ENCODE measurements at places on chromosomes 5 and 9.

GRCh38 chr5:55160493-55161209, 680 bp downstream of the GPX8 start:
- peak; percentile 47 for DNase-seq

GRCh38 chr9:109990541-109990940, 210.5 kb downstream of the PALM2AKAP2 start:
- DNase-seq = no peak

DNA sequence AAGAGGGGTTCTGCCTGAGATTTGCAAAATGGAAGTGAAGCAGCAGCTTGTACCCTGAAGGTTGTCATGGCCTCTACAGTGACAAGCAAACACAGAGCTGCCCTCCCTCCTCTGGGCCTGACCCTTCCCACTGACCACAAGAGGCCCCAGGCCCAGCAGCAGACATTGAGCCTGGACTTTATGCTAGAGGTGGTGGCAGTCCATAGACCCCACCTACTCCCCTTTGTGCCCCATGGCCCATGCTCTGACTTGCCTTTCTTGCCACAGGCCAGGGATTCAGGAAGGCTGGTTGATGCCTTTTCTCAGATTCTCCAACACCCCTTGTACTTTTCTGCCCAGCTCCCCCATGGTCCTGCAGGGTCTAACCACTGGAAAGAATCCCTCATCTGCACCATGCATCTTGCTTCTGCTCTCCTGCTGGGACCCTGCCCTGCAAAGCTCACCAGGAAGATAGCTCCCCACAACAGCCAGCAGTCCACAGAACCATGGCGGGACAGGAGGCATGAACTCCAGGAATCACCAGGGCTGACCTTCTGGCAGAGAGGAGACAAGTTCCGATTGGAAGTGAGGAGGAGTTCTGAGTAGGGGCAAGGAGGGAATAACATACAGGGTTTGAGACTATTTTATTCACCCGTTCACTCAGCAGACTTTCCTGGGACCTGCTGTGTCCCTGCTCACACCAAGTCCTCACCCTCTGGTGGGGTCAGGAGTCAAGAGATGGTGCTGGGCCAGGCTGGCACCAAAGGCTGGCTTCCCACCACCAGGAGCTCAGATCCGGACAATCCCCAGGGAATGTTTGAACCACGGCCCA, 263.8 kb downstream of the SYK start:
- DNase-seq = no peak

- no peak for DNase-seq
Observed at GRCh38 chr5:151476016-151476415, 28.6 kb downstream of the SLC36A1 start.

DNA sequence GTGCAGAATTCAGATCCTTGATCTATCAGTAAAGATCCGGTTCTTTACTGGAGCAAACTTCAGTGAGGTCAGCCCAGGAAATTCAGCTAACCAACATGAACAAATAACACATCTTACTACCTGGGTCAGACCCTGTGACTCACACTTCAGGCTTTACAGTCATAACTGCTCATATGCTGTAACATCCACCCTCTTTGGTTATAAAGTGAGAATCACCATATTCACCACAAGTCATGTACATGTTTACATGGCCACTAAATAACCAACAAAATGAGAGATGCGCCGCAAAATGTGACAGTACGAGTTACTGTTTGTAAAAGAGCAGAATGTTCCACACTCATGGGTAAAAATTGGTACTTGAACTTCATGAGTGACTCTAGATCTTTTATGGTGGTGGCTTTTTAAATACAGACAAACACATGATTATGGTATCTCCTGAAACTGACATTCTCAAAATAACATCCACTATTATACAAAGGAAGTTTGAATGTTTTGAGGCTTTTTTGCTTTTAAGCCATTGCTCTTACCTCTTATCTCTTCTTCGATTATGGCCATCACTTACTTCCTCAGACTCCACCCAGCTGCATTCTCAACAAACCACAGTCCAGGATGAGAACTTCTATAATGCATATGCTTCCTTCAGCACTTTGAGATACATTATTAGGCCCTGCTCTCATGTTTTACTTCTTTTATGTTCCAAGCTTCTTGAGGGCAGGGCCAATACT, 516.6 kb downstream of the RAB3C start:
- DNase-seq = no peak

- no peak for DNase-seq
Observed at GRCh38 chr5:169343766-169344165, 42.8 kb upstream of the SLIT3 start.

All from right kidney (tissue), 9 donors.